ENCODE measurements at places on chromosomes 6 and 20. TPM values are rescaled to one million over a fixed set of nuclear protein-coding genes. Genes with fewer than 3 reads are reported as not detected.

INSM1 gene
- total RNA-seq = not detected

CGAS gene
- total RNA-seq = 1.8 TPM

LAMA2 gene
- 0.37 TPM for total RNA-seq

ARFGEF3 gene
- 3.0 TPM for total RNA-seq

CLVS2 gene
- total RNA-seq = 0.14 TPM

OSTM1 gene
- 19.7 TPM for total RNA-seq

ZBTB12 gene
- 0.46 TPM for total RNA-seq

HMGCLL1 gene
- not detected for total RNA-seq

FAM162B gene
- not detected for total RNA-seq

TRIM15 gene
- total RNA-seq = not detected

TINAG gene
- total RNA-seq = not detected

CLIC5 gene
- not detected for total RNA-seq

KIAA1755 gene
- not detected for total RNA-seq

EFCAB8 gene
- total RNA-seq = not detected

TNNC2 gene
- total RNA-seq = not detected

SOX18 gene
- total RNA-seq = 0.07 TPM

SCUBE3 gene
- 0.21 TPM for total RNA-seq

COL12A1 gene
- 29.8 TPM for total RNA-seq

THBD gene
- total RNA-seq = 44.2 TPM

PHACTR1 gene
- not detected for total RNA-seq

TCF21 gene
- not detected for total RNA-seq

PRSS16 gene
- total RNA-seq = 7.6 TPM

FAM184A gene
- total RNA-seq = 0.14 TPM

PRDM1 gene
- 2.6 TPM for total RNA-seq

RHAG gene
- total RNA-seq = not detected

BPI gene
- not detected for total RNA-seq

SULF2 gene
- 56.8 TPM for total RNA-seq

TCP11 gene
- total RNA-seq = not detected

OR2B3 gene
- total RNA-seq = not detected

Measured in airway epithelial cell (primary cell).